Cardiac septum (tissue), 1 donor: ENCODE measurements at places on chromosomes 1 and 21. TPM values are rescaled to one million over a fixed set of nuclear protein-coding genes. Genes with fewer than 3 reads are reported as not detected.

DNA sequence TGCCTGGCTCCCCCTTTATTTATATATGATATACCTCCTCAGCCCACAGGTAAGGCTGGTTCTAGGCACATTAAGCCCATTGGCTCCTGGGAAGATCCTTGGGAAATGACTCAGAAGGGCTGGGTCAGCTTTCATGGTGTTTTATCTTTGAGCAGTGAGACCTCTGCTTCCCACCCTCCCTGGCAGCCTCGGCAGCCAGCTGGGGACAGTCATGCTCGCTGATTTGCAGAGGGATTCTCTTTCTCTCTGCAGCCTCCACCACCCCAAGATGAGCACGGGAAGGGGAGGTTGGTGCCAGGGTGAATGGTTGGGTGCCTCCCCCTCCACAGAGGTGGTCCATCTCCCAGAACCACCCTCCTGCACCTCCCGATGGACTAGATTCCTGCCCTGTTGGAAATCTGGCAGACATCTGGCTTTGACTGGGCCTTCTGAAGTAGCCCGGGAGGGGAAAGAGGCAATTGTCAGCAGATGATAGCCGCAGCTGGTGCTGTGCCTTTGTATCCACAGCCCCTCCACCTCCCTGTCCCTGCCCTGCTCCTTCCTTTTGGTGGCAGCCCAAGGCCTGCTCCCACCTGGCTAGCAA, 24.6 kb downstream of the IER5 start:
- DNase-seq: no peak

DNA sequence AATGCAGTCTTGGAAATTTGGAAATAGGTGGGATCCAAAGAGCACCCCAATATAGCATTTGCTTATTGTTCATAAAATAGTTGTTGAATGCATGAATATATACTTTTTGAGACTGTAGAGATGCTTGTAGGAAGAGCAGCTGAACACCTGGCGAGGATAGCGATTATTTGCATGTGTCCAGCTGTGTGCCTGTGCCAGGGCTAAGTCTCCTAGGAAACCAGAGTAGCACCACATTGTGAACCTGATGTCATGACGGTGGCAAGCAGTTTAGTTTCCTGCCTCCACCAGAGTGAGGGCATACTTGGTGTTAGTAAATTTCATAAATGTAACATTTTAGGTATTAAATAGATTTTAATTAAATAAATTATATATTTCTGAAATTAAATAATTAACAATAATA, 37.3 kb upstream of the IRF2BP2 start:
- no peak for DNase-seq

PLPP3 gene
- 61.0 TPM for total RNA-seq

TRIM63 gene
- total RNA-seq: 123 TPM

DNA sequence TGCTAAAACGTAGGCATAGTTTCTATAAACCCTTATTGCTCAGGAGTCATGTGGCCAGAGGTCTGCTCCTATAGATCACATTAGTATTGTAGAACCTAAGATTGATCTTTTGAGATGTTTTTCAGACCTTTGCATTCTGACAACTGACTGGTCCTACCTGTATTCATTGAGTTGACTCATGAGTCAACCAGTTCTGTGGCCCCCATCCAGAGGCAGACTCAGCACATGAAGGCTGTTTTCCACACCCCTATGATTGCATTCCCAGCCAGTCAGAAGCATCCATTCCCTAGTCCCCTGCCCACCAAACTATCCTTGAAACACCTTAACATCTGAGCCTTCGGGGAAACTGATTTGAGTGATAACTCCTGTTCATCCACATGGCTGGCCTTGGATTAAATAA, 451.7 kb downstream of the SIPA1L2 start:
- no peak for DNase-seq

DNA sequence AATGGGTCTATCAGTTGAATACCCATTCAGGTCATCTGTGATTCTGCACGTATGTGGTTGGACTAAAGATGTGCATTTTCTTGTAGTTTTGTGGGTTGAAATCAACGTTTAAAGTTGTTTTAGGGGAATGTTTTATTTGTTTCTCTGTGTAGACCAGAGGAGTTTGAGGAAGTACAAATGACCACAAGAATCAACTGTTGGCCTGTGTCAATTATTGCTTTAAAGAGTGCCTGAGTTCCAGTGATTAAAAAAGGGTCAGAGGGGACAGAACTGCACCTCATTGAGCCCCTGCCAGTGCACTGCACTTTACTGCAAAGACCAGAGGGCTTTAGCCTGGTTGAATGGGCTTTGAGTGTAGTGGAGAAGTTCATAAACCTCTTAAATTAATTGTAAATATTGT, 190.3 kb downstream of the VPS13D start:
- no peak for DNase-seq

PTCH2 gene
- total RNA-seq: 0.35 TPM

RSPO1 gene
- total RNA-seq: not detected

GRCh38 chr1:18597160-18598042, 33.2 kb upstream of the PAX7 start:
- no peak for DNase-seq

- no peak for DNase-seq
Observed at GRCh38 chr1:205600085-205600484, 31.7 kb downstream of the ELK4 start.

FASLG gene
- 0.27 TPM for total RNA-seq

GRCh38 chr1:180160357-180160756, 5.7 kb downstream of the QSOX1 start:
- no peak for DNase-seq

HSD3B2 gene
- total RNA-seq: not detected

GRCh38 chr1:210332233-210332632, 3.5 kb downstream of the HHAT start:
- DNase-seq: no peak

FCN3 gene
- 32.2 TPM for total RNA-seq

GJB5 gene
- total RNA-seq: not detected

CDC42BPA gene
- total RNA-seq: 33.5 TPM

GRCh38 chr1:160007577-160008200, 24.1 kb downstream of the PIGM start:
- DNase-seq: no peak

GRCh38 chr1:152654110-152654509, 9.1 kb upstream of the LCE2D start:
- no peak for DNase-seq

DIRAS3 gene
- total RNA-seq: 37.8 TPM

- DNase-seq: no peak
Observed at GRCh38 chr1:17075470-17076255, 21.8 kb upstream of the SDHB start.
